ENCODE measurements at places on chromosomes 2 and 18.

DNA sequence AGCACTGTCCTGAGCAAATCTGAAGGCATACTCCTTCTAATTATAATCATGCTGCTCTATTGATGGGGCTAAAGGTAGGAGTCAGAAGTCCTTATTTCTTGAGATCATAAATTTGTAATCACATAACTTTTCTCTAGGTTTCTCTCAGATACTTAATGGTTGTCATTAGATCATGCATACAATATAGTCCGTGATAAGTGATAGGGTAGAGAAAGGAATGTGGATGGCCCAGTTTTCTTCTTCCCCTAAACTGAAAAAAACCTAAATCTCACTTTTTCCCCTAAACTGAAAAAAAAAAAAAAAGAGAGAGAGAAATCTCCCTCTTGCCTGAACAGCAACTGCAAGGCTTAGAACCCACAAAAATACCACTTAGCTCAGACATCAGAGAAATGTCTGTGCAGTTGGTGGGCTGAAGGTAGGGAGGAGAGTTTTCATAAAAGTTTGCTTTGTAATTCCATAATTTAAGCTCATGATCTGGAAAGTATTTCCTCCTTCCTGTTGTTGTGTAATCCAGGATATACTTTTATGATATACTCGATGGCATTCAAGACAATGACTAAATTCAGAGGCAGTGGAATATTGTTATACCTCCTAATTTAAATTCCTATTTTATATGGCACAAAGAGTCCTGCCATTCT is 79.3 kb upstream of the ITPRID2 start:
- DNase-seq, result no peak

GRCh38 chr2:224268441-224268840 is 133.5 kb downstream of the FAM124B start:
- no peak for DNase-seq

- DNase-seq, result no peak
Observed at GRCh38 chr2:167858086-167858485, 389.3 kb downstream of the STK39 start.

DNA sequence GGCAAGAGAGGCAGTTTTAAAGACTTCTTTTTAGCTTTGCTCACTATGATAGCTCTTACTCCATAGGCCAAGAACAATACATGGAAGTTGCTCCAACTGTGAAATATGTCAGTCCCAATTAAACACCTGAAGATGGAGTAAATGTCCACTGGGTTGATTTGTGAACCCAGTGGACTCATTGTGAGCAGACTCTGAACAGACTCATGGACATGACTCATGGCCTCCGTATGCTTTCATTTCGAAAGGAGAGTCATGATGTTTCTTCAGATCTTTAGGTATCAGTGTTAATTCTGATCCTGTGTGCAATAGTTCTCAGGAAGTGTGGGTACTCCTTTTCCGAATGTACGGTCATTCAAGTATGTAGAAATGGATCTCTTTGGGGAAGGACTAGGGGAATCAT is 5.4 kb upstream of the CWC22 start:
- no peak for DNase-seq

- no peak for DNase-seq
Observed at GRCh38 chr2:135586148-135586547, 54.9 kb downstream of the R3HDM1 start.

DNA sequence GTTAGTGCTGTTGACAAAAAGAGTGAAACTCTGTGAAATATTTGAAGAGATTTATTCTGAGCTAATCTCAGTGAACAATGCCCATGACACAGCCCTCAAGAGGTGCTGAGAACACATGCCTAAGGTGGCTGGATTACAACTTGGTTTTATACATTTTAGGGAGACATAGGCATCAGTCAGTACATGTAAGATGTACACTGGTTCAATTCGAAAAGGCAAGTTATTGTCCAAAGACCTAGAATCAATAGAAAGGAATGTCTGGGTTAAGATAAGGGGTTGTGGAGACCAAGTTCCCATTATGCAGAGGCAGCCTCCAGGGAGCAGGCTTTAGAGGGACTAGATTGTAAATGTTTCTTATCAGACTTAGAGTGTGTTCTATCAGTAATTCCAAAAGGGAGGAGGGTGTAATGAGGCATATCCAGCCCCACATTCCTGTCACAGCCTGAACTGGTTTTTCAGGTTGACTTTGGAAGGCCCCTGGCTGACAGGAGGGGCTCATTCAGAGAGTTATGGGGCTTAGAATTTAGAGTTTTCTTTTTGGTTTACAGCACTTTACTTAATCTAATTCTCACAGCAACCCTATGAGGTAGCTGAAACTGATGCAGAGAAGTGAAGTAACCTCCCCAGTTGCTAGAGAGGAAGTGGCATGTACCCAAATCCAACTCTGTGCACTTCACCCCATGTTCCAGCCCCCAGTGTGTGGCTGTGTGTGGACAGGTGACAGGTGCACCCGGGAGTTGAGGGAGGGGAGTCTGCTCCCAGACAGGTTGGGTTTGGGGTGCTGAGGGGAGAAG is 28.3 kb upstream of the ASAP2 start:
- DNase-seq, result no peak

DNA sequence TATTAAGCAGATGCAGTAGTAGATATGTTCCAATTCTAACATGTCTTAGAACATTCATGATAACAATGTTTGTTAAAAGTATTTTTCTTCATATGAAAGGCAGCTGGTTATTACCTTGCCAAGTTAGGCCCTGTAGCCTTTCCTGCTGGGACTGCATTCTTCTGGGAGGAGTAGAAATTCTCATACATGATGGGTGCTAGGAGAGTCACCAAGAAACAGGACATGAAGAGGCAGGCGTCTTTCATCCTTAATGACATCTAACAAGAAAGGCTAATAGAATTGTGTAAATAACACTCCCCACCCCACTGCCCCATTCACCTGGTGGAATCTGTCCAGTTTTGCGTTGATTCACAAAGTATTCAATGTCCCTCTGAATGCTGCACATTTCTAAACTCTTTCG is 24.7 kb upstream of the EPG5 start:
- DNase-seq, result no peak

GRCh38 chr2:209472112-209472832 is 48.4 kb downstream of the MAP2 start:
- no peak for DNase-seq

DNA sequence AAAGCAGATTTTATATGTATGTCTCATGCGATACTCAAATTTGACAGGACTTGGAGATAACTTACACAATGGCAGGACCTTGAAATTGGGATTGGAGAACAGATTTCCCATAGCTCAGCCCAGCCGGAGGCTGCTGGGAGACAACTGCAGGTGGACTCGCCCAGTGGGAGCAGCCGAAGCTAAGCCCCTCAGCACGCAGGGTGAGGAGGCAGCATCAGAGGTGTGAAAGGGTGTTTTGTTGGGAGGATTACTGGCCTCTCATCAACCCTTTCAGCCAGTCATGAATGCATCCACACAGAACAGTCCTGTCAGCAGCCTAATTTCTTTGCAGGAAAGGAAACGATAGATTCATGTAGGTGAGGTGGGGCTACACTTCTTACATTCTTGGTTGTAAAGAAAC is 110.4 kb upstream of the DYNAP start:
- no peak for DNase-seq

GRCh38 chr2:170585067-170585466 is 130.1 kb upstream of the SP5 start:
- DNase-seq, result no peak

GRCh38 chr2:215269397-215270117 is 42.3 kb upstream of the ATIC start:
- DNase-seq, result no peak

DNA sequence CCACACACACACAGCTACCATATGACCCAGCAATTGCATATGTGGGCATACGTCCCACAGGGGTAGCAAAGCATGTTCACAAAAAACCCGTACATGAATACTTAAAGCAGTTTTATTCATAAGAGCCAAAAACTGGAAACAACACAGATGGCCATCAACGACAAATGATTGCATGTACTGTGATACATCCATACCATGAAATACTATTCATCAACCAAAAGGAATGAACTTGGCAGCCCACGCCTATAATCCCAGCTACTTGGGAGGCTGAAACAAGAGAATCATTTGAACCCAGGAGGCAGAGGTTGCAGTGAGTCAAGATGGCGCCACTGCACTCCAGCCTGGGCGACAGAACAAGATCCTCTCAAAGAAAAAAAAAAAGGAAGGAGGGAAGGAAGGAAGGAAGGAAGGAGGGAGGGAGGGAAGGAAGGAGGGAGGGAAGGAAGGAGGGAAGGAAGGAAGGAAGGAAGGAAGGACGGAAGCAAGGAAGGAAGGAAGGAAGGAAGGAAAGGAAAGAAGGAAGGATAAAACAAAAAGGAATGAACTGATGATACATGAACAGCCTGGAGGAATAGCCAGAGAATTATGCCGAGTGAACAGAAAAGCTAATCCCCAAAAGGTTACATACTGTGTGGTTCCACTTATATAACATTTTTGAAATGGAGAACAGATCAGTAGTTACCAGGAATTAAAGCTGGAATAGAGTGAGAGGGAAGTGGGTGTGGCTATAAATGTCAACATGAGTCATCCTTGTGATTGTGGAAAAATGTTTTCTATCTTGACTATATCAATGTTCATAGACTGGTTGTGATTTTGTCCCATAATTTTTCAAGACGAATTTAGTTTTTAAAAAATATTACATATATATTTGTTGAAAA is 19.6 kb upstream of the YPEL5 start:
- DNase-seq, result no peak

DNA sequence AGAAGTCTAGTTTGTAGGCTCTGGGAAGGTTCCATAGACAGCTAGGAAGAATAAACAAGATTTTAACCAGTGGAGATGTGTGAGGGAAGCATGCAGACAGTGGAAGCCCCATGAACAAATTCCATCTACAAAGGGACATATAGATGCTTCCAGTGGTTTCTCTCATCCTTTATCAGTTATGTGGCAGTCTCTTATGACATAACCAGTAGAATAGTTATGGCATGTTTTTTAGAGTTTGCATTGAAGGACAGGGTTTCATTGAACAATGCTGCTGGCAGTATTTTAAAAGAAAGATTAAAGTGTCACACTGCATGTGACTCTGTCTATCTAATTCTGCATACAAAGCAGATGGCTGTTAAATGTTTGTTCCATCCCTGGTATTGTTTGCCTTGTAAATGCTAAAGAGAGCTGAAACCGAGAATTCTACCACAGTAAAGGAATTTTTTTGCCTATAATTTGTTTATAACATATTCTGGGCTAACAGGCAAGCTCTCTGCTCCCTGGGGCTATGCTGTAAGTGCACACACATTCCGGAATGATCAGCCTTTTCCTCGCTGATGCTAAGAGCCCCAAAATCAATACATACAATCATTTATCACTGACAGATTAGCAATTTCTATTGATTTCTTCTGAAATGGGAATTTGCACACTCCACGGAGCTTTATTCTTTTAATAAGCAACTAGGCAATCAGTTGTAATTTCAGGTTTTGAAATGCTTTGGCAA is 76.8 kb upstream of the PELI1 start:
- no peak for DNase-seq

DNA sequence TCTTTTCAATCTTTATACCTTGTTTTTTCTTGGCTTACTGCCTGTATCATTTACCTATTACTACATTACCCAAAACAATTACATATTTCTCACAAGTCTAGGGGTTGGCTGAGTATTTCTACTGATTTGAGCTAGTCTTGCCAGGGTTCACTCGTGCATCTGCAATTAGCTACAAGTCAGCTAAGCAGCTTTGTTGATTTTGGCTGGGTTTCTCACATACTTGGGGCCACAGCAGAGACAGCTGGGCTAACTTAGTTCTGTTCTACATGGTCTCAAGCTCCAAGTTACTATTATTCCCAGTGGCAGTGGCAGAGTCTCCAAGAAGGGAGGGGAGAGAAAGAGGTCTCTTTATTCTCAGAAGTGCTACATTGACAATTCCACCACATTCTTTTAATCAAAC is 54.7 kb upstream of the SP5 start:
- DNase-seq, result no peak

GRCh38 chr2:11543337-11544216 is 9.7 kb downstream of the GREB1 start:
- DNase-seq, result no peak

DNA sequence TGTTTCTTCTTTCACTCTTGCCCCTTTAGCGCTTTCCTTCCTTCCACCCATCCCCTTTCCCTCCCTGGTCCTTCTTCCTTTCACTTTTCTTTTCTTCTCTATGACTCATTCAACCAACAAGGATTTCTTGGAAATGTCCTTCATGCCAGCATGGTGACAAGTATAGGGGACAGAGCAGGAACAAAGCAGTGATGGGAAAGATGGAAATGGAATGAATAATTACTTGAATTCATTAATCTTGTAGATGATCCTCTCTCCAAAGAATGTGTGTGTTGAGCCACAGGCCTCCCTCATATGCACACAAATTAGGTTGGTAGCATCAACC is 1.5 kb downstream of the VAMP5 start:
- DNase-seq, result no peak

- no peak for DNase-seq
Observed at GRCh38 chr2:45518546-45518945, 92.5 kb downstream of the SRBD1 start.

DNA sequence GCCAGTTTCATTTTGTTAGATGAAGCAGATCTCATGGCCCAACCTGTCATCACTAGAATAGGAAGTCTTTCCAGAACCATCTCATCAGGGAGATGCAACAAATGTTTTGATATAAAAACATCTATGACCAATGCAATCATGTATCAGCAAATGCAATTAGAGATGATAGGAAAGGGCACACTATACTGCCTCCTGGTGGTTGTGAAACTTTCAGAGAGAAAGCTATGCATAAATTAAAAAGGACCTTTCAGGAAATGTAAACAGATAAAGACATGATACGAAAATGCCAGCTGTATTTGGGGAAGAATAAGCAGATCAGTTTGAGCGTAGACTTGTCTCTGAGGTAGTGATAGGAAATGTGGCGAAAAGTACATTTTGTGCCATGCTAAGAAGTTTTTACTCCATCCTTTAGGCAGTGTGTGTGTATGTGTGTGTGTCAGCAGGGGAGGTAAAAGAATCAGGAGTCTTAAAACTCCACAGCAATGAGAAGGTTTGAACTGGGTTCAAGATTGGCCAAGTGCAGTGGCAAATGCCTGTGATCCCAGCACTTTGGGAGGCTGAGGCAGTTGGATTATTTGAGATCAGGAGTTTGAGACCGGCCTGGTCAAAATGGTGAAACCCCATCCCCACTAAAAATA is 479.3 kb downstream of the CPS1 start:
- DNase-seq, result no peak

DNA sequence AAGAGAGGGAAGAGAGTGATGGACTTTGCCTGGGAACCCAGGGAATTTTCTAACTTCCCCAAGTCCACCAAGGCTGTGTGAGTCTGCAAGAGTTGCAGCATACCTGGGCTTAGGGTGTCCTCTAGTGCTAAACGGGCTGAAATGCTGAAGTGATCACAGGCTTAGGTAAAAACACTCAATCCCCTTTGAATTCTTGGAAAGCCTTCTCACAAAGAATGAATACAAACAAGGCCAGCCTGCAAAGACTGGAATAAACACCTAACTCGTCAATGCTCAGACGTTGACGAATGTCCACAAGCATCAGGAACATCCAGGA is 30.0 kb upstream of the BMP10 start:
- no peak for DNase-seq

DNA sequence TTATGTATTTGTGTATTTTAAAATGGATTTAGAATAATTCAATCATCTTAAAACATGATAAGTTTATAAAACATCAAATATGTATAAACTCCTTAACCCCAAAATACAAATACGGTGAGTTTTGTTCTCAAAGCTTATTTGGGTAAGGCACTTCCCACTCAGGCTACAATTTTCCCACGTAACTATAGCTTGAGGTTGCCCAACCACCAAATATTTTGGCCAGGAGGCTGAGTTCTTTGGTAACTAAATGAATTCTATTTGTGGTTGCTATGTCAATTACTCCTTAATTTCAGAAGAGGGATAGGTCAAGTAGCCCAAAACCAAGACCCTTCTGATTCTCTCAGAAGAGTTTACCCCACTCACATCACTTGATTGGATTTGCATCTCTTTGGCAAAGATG is 70.4 kb downstream of the MYL12B start:
- no peak for DNase-seq

All from coronary artery (tissue), 2 donors.